ENCODE measurements at places on chromosomes 3 and 15. TPM values are rescaled to one million over a fixed set of nuclear protein-coding genes. Genes with fewer than 3 reads are reported as not detected.

Gene LXN
- 11.5 TPM for total RNA-seq

Gene ZNF774
- total RNA-seq = 1.1 TPM

DNA sequence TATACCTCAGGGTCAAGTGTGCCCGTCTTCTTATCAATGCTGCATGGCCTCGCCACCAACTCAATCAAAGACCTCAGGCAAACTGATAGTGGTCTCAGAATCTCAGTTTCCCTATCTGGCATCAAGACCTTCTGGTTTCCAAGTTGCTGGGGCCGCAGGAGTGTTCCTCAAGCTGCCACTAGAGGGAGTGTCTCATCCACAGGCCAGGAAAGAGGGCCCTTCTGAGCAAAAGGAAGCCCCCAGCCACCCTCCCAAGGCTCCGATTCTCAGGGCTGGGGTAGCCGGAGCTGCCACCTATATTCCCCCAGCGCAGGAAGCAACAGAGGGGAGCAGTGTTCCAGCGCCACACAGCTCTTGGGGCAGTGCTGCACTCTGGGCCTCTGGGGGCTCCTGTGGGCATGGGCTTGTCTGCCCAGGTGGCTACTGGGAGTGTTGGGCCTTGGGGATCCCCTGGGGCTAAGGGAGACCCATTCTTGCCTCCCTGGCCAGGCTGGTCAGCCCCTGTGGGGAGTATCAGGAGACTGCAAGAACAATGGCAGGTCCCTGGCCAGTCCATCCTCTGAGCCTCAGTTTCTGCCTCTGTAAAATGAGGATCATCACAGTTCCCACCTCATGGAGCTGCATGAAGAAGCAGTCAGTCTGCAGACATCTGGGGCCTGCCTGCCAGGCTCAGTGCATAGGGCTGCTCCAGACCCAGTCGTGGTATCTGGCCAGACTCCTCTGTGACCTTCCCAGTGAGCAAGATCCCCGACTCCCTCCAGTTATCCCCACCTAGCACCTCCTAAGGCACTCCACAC is 23.4 kb upstream of the SEC13 start:
- no peaks in the 10 kb centered on the region for H3K27me3 ChIP-seq
- no peak overlapping the region for H3K27ac ChIP-seq
- no peaks in the 10 kb centered on the region for H3K4me1 ChIP-seq

GRCh38 chr3:176632925-176633324 is 564.4 kb downstream of the TBL1XR1 start:
- no peaks in the 10 kb centered on the region for H3K36me3 ChIP-seq
- no peak overlapping the region for H3K4me3 ChIP-seq
- no peaks in the 10 kb centered on the region for H3K4me1 ChIP-seq
- no peaks in the 10 kb centered on the region for H3K27me3 ChIP-seq

GRCh38 chr15:59063042-59063441 is 41.9 kb upstream of the CCNB2 start:
- peaks cover 13% of the 10 kb centered on the region for H3K4me1 ChIP-seq
- H3K27ac ChIP-seq = no peak overlapping the region
- H3K4me3 ChIP-seq = no peak overlapping the region
- no peak for DNase-seq
- H3K27me3 ChIP-seq = no peaks in the 10 kb centered on the region

GRCh38 chr3:10928961-10929471 is 63.5 kb upstream of the SLC6A1 start:
- H3K4me1 ChIP-seq = no peaks in the 10 kb centered on the region
- H3K27ac ChIP-seq = no peak overlapping the region
- H3K27me3 ChIP-seq = peaks cover 7% of the 10 kb centered on the region
- no peak for DNase-seq
- no peaks in the 10 kb centered on the region for H3K36me3 ChIP-seq

- H3K4me1 ChIP-seq = no peaks in the 10 kb centered on the region
- DNase-seq = no peak
- no peak overlapping the region for H3K27ac ChIP-seq
- H3K36me3 ChIP-seq = no peaks in the 10 kb centered on the region
Observed at GRCh38 chr3:111750278-111750884, 108.7 kb upstream of the PHLDB2 start.

GRCh38 chr15:69128667-69129311 is 31.6 kb upstream of the GLCE start:
- no peaks in the 10 kb centered on the region for H3K36me3 ChIP-seq
- H3K4me3 ChIP-seq = no peak overlapping the region
- H3K27ac ChIP-seq = no peak overlapping the region
- no peaks in the 10 kb centered on the region for H3K27me3 ChIP-seq
- DNase-seq = no peak

GRCh38 chr3:98013411-98014267 is 21.5 kb downstream of the GABRR3 start:
- no peak overlapping the region for H3K4me3 ChIP-seq
- peaks cover 11% of the 10 kb centered on the region for H3K4me1 ChIP-seq
- peaks cover 4% of the 10 kb centered on the region for H3K36me3 ChIP-seq
- no peak for DNase-seq
- no peaks in the 10 kb centered on the region for H3K27me3 ChIP-seq
- H3K27ac ChIP-seq = no peak overlapping the region

DNA sequence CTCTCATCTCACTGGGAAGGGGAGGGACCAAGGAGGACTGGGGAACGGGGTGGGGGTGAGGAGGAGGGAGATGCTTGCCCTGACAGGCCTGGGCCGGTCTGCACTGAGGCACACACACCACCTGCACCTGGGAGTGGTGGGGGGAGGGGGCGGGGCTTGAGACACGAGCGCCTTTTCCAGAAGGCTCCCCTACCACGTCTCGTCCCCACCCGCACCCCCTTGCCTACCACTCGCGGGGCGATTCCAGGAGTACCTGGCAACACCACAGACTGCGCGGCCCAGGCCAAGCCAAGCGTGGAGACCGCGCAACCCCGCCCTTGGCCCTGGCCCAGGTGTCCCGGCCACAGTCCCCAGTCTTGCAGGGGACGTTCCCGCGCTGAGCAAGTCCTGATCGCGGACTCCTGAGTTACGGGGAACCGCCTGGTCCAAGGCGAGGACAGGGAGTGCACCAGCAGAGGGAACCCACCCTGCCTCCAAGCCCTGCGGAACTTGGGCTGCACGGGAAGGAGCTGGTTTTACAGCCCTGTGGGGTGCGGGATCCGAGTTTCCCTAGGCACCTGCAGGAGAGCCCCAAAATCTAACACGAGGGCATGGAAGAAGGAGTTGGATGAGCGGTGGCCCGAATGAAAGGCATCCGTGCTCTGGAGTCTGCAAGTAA is 68.1 kb upstream of the SH3GL3 start:
- H3K4me1 ChIP-seq = peaks cover 5% of the 10 kb centered on the region
- no peak for DNase-seq
- H3K27ac ChIP-seq = no peak overlapping the region
- peaks cover 44% of the 10 kb centered on the region for H3K27me3 ChIP-seq
- H3K36me3 ChIP-seq = no peaks in the 10 kb centered on the region
- H3K4me3 ChIP-seq = no peak overlapping the region

DNA sequence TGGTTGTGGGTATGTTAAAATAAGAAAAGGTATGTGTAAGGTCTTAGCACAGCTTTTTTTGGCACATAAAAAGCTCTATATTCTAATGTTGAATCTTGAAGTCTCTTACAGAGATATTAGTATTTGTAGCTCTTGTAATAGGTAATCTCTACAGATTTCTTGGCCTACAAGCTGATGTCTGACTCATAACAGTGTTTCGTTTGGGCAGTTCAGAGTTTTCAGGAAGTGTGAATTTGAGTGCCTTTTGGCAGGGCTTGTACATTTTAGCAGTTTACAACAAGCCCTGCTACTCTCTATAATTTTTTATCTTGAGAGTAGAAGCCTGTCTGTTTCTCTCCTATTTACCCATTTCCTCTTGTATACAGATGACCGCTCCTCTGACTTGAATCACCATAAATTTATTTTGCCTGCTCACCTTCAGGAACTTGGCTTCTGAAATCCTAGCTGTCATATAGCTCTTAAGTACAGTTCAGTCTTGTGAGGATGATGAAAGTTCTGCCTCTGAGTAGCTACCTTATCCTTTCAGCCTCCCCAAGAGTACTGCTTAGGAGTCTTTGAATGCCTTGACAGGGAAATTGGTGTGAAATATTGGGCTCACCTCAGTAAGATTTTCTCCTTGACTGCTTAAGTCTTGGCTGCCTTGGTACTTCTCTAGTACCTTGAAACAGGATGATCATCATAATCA is 419.9 kb upstream of the RARB start:
- H3K27ac ChIP-seq = no peak overlapping the region
- no peaks in the 10 kb centered on the region for H3K4me1 ChIP-seq
- H3K36me3 ChIP-seq = no peaks in the 10 kb centered on the region
- no peaks in the 10 kb centered on the region for H3K27me3 ChIP-seq
- DNase-seq = no peak
- no peak overlapping the region for H3K4me3 ChIP-seq

Measured in activated CD4-positive, alpha-beta T cell treated with anti-CD3 and anti-CD28 coated beads, Interleukin-2, amount 10 ng/mL, durations not matched to agents 7 days and 5 days (primary cell).